Transverse colon (tissue), 4 donors: ENCODE measurements at places on chromosomes 3 and 15.

DNA sequence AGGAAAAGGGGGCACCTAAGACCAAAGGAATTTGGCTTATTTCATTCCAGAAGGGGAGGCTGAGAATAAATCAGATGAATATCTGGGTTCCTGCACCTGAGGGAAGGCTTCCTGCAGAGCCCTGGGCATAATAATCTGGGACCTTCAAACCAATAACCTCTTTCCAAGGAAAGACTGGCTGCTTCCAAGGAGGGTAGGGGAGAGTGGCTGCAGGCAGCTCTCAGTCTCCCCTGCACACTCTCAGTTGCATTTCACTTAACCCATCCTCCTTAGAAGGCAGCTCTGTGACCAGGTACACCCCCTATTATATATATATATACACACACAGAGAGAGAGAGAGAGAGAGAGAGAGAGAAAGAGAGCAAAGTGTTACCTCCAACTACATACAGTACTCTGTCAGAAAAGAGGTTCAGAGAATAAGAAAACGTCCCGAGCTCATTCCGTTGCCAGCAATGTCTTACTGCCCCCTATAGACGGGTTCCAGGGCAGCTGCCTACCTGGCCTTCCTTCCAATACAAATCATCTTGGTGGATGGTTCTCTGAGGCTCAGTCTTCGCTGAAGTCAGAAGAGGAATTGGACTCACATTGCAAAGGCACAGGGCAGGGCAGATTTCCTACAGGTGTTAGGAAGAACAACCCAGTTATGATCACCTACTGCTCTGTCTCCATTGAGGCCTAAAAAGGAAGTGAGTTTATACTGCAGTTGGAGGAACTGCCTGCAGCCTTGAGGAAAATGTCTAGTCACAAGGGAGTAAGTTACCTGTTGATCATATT lies 26.1 kb downstream of the CAPN3 start:
- no peak overlapping the region for H3K27ac ChIP-seq
- peak; percentile 59 for DNase-seq
- H3K27me3 ChIP-seq, result no peaks in the 10 kb centered on the region
- H3K4me1 ChIP-seq, result no peaks in the 10 kb centered on the region
- H3K4me3 ChIP-seq, result no peak overlapping the region
- no peaks in the 10 kb centered on the region for H3K36me3 ChIP-seq

DNA sequence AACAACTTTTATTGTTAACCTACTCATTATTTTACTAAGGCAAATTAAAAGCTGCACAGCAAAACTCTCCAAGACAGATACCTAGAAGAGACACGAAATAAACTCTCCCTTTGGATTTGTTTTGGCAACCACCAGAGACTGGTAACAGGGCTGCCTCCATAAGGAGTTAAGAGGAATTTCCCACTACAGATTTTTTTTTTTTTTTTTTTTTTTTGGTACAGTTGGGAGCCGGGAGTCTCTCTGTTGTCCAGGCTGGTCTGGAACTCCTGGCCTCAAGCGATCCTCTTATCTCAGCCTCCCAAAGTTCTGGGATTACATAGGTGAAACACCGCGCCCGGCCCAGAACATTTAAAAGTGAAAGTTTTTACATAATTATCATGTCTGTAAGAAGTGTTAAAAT lies 73.6 kb upstream of the VGLL4 start:
- no peak overlapping the region for H3K4me3 ChIP-seq
- H3K4me1 ChIP-seq, result peaks cover 8% of the 10 kb centered on the region
- peak overlapping the region; percentile 91 for H3K27ac ChIP-seq
- no peak for DNase-seq
- H3K36me3 ChIP-seq, result no peaks in the 10 kb centered on the region
- no peaks in the 10 kb centered on the region for H3K27me3 ChIP-seq

DNA sequence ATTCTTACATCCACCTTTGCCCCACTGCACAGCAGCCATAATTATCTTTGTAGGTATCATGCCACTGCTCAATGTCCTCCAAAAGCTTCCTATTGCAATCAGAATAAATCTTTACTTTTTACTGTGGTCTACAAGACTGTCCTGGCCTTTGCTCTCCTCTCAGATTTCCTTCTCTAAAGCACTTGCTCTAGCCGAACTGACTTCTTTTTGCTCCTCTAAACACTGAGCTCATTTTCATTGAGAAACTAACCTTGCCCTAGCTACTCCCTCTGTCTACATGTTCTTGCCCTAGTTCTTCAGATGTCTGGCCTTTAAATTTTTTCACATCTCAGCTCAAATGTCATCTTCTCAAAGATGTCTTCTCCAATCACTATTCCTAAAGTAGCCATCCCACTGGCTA lies 342.8 kb downstream of the TBC1D5 start:
- DNase-seq, result no peak
- no peaks in the 10 kb centered on the region for H3K4me1 ChIP-seq
- H3K27me3 ChIP-seq, result no peaks in the 10 kb centered on the region
- no peak overlapping the region for H3K27ac ChIP-seq
- H3K4me3 ChIP-seq, result no peak overlapping the region
- H3K36me3 ChIP-seq, result peaks cover 6% of the 10 kb centered on the region

- H3K36me3 ChIP-seq, result no peaks in the 10 kb centered on the region
- H3K4me3 ChIP-seq, result no peak overlapping the region
- H3K27me3 ChIP-seq, result no peaks in the 10 kb centered on the region
- DNase-seq, result no peak
Measured at GRCh38 chr3:53836084-53836872, 9.9 kb downstream of the CHDH start.

GRCh38 chr3:195999896-196000295 lies 82.0 kb downstream of the TFRC start:
- H3K4me1 ChIP-seq, result no peaks in the 10 kb centered on the region
- no peak overlapping the region for H3K27ac ChIP-seq
- H3K36me3 ChIP-seq, result no peaks in the 10 kb centered on the region
- no peak overlapping the region for H3K4me3 ChIP-seq

- peaks cover 13% of the 10 kb centered on the region for H3K4me1 ChIP-seq
- H3K27me3 ChIP-seq, result no peaks in the 10 kb centered on the region
- no peak for DNase-seq
- no peak overlapping the region for H3K4me3 ChIP-seq
Measured at GRCh38 chr3:89948008-89948407, 840.6 kb downstream of the EPHA3 start.

DNA sequence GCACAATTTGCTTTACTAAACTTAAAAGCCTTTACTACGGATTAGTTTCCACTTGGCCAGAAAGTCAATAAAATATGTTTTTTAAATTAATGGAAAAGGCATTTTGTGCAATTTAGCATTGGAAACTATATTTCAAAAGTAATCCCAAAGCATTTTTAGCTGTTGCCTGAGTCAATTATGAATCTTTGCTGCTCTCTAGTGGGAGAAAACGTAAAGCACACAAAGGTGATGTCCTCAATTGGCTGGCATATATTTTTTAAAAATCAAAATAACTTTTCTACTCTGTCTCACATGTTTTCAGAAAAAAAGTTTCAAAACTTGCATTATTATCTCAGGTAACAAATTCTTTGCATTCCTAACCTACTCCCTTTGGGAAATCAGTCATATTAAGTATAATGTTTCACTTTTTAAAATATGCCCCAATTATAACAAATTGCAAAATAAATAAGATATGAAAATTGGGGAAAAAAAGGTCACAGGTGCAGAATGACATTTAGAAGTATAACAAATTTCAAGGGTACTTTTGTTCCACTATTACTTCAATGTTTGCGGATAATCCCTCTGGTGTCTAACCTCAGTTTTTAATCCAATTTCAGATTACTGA lies 47.2 kb upstream of the TEX55 start:
- no peaks in the 10 kb centered on the region for H3K27me3 ChIP-seq
- DNase-seq, result no peak
- H3K4me3 ChIP-seq, result no peak overlapping the region
- H3K27ac ChIP-seq, result no peak overlapping the region
- H3K4me1 ChIP-seq, result no peaks in the 10 kb centered on the region
- no peaks in the 10 kb centered on the region for H3K36me3 ChIP-seq

GRCh38 chr3:128482175-128482574 lies 10.8 kb downstream of the GATA2 start:
- no peak for DNase-seq
- no peaks in the 10 kb centered on the region for H3K36me3 ChIP-seq
- no peak overlapping the region for H3K27ac ChIP-seq
- H3K4me1 ChIP-seq, result peaks cover 13% of the 10 kb centered on the region

DNA sequence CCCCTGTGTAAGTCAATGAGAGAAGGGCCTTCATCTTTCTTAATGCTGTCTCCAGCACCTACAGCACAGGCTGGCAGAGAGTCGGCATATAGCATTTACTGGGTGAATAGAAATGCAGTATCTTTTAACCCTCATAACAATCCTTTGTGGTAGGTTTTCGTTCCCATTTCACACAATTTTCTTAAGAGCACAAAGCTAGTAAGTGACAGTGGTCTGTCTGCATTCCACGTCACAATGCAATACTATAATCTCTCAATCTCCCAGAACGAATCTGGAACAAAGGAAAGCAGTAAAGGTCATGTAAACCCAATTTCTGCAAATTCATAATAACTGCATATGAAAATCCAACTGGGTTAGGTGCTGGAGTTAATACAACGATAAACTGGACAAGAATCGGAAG lies 1.4 kb upstream of the ZFAND6 start:
- H3K4me3 ChIP-seq, result no peak overlapping the region
- no peaks in the 10 kb centered on the region for H3K36me3 ChIP-seq
- DNase-seq, result no peak
- H3K27ac ChIP-seq, result no peak overlapping the region

GRCh38 chr15:70125605-70126004 lies 27.9 kb upstream of the TLE3 start:
- no peak overlapping the region for H3K4me3 ChIP-seq
- no peak for DNase-seq
- no peak overlapping the region for H3K27ac ChIP-seq

DNA sequence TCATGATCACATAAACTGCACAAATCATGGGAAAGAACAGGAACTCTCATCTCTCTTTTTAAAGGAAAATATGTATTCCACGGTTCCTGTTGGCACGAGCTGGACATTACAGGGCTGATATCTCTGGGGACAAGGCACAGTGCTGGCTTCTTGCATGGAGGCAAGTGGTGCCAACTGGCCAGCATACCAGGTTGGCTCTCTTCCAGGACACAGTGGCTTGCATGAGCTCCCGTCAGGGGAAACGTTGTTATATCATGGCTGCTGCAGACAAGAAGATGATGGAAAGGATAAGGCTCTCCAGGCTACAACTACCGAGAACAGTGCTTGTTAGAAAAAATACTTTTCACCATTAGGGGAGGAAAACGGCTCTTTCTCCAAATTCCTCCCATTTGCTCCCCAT lies 283.9 kb downstream of the RORA start:
- DNase-seq, result peak; percentile 11
- no peak overlapping the region for H3K27ac ChIP-seq
- no peaks in the 10 kb centered on the region for H3K4me1 ChIP-seq
- no peaks in the 10 kb centered on the region for H3K36me3 ChIP-seq
- no peak overlapping the region for H3K4me3 ChIP-seq
